ENCODE measurements at places on chromosomes 2 and 18.

DNA sequence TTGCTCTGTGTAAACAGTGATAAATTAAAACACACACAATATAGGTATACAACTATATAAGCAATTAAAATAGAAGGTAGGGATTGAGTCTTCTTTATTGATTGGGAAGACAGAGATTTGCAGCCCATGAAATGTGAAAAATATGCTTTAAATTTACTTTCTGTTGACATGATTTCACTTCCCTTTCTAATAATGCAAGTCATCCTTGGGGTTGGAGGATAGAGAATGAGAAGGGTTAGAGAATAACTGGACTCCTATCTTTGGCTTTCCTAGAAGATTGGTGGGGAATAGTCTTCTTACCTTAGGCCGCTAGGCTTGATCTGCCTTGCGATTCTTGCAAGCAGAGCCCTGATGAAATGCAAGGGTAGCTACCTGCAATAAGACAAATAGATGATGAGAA lies 339.8 kb downstream of the NYAP2 start:
- no peaks in the 10 kb centered on the region for H3K27me3 ChIP-seq
- no peak overlapping the region for H3K4me3 ChIP-seq
- no peak overlapping the region for H3K27ac ChIP-seq
- no peaks in the 10 kb centered on the region for H3K36me3 ChIP-seq

- H3K4me1 ChIP-seq = no peaks in the 10 kb centered on the region
- H3K36me3 ChIP-seq = no peaks in the 10 kb centered on the region
- no peak overlapping the region for H3K4me3 ChIP-seq
Measured at GRCh38 chr2:187689372-187689771, 135.1 kb upstream of the TFPI start.

- DNase-seq = no peak
- H3K4me3 ChIP-seq = no peak overlapping the region
- no peak overlapping the region for H3K27ac ChIP-seq
Measured at GRCh38 chr2:60356346-60356745, 197.1 kb downstream of the BCL11A start.

GRCh38 chr2:44170311-44170717 lies 1.6 kb downstream of the PPM1B start:
- DNase-seq = no peak
- no peaks in the 10 kb centered on the region for H3K36me3 ChIP-seq
- H3K27me3 ChIP-seq = no peaks in the 10 kb centered on the region
- H3K4me1 ChIP-seq = peaks cover 27% of the 10 kb centered on the region
- peak overlapping the region; percentile 96 for H3K27ac ChIP-seq

DNA sequence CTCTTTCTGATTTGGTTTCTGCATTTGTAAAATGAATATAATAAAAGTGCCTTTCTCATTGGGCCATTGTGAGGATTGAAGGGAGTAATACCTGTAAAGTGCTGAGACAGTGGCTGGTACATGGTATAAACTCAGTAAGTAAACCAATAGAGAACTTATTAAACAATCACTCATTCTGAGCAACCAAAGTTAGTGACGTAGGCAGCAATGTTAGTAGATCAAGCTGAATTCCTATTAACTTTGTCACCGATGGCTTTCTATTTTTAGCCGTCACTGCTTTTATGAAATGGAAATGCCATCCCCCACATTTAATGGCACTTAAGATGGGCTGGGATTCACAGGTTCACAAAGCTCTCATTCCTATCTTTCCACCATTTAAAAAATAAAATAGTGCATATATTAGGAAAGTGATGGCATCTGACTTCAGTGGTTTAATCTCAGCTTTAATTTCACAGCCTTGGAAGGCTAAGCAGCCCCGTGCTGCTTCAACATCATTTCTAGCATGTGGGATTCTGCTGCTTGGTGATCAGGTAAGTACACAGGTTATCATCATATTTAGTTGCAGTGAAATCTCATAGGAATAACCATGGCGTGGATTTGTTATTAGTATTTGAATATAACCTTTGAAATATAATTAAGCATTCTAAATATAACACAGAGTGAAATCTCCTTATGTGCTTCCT lies 17.6 kb upstream of the PPP4R1 start:
- no peak overlapping the region for H3K27ac ChIP-seq
- DNase-seq = no peak
- H3K4me3 ChIP-seq = no peak overlapping the region
- no peaks in the 10 kb centered on the region for H3K36me3 ChIP-seq
- H3K27me3 ChIP-seq = no peaks in the 10 kb centered on the region
- H3K4me1 ChIP-seq = no peaks in the 10 kb centered on the region
